ENCODE measurements at places on chromosomes 4 and X.
A peak's percentile ranks its signal among the peaks of the same experiment; 100 is the strongest.

- peak; percentile 2 for DNase-seq
Observed at GRCh38 chrX:93422693-93423092, 250.7 kb downstream of the NAP1L3 start.

DNA sequence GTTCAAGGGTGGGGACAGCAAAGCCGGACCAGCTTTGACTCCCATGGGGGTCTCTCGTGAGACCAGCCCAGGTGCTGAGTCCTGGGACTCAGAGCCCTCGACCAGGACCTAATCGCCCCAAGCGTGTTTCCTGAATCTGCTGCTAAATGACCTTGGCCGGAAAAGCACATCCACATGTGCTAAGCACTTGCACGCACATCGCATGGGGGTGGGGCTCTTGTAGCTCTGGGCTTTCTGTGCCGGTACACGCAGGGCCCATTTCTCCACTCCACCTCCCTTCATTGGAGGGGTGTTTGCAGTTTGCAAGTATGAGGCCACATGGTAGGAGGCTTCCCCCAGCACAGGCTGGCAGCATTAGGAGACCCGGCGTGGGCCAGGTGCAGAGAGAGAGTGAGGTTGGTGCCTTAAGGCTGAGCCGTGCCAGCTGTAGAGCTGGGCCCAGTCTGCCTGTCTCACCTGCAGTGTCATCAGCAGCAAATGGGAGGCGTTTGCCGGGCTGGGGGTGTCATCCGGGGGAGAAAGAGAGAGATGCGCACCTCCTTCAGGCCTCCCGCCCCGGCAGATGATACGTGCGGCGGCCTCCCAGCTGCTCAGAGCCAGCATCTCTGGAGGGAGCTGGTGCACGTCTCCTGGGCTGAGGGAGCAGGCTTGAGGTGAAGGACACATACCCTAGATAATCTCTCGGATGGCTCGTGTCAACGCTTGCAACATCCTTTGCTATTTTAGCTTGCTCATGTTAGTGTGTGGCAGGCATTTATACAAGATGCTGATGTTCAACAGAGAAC is 45.2 kb upstream of the CLCN4 start:
- DNase-seq = no peak

DNA sequence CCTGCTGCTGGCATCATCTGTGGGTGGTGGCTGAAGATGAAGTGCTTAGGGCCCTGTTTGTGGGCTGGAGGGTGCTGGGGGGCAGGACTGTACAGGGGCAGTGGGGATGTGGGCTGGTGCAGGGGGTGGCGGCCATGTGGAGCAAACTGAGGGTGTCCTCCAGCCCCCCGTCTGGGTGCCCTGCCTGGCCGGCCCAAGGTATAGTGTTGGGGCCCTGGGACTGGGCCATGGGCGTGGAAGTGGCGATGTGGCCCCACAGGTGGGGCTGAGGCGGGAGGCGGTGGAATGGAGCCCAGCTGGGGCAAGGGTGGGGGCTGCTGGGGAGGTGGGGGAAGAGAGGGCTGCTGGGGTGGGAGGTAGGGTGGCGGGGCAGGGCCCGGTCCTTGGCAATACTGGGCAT is 9.5 kb upstream of the KDM5C start:
- DNase-seq = no peak

GRCh38 chr4:147683188-147683591 is 773 bp downstream of the PRMT9 start:
- DNase-seq = no peak

DNA sequence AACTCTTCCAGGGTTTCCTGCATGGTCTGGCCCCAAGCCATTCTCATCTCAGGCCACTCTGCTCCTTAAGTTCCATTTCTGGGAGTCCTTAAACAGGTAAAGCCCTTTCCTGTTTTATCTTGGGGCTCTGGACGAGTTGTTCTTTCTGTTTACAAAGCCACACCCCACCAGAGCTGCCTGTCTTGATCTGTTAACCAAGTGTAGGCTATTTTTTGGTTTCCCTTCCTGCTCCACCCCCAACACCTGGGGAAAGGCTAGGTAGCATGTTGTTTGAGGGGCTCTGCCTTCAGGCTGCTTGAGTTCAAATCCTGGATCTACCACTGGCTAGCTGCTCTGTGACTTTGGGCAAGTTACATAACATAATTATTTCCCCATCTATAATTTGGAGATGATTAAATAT is 40.0 kb downstream of the ERVMER34-1 start:
- DNase-seq = no peak

- DNase-seq = no peak
Observed at GRCh38 chr4:99161373-99162099, 17.4 kb upstream of the ADH4 start.

DNA sequence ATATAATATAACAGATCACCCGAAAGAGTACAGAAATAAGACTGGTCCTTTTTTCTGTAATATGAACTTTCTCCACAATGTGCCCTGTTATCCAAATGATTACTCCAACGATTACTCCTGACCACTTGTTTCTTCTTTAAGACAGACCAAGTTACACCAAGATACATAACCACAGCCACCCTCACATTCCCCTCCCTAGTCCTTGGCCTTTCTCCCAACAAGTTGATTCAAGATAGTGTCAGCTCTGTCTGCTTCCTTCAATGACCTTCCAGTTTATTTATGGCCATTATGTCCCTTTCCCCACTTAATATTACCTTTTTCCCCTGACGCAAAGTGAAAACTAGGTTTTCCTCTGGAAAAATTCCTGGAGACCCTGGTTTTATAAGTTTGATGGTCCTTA is 397.2 kb downstream of the FAM47B start:
- DNase-seq = no peak

DNA sequence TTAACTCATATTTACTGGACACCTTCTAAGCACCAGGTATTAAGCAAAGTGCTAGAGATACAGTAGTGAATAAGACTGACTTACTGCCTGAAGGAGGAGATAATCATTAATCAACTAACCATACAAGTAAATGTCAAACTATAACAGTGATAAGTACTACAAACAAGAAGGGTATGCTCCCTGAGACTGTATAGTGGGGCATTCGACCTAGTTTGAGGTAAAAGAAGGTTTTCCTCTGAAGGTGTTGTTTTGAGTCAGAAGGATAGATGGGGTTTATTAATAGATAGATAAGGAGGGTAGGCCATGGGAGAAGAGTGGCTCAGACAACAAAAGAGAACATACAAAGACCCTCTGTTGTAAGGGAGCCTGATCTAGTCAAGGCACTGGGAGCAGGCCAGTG is 105.4 kb downstream of the DDIT4L start:
- DNase-seq = no peak

- no peak for DNase-seq
Observed at GRCh38 chrX:67328476-67328875, 215.3 kb upstream of the AR start.

DNA sequence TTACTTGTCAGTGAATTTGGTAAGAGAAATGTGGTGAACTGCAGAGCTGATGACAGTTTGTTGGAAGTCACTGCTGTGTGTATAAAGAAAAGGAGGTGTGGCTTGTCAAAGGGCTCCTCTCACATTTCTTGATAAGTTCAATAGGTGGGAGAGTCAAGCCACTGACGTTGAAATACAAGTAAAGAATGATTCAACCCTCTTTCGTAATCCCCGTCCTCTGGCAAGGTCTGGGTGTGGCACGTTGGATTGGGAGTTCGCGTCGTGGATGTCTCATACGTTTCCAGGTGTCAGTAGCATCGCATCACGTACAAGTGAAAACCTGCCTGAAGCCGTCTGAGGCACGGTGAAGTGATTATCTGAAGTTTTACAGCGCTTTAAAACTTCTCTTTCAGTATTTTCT is 76.4 kb downstream of the EGF start:
- no peak for DNase-seq

DNA sequence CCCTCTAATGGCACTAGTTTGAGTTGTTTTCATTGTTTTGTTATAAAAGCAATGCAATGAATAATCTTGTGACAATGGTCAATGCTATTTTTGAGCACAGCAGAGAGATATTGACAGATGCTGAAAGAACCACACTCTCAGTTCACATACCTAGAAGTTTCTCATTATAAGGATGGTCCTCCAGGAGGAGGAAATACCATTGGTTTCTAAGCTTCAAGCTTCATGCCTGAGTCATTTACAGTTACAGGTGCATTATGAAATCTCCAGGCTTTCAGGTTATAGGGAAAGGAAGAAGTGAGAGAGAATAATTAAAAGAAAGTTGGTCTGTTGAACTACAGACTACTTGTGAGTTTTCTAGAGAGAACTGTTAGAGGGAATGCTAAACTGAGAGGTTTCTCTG is 75.3 kb downstream of the PWWP3B start:
- DNase-seq = no peak

DNA sequence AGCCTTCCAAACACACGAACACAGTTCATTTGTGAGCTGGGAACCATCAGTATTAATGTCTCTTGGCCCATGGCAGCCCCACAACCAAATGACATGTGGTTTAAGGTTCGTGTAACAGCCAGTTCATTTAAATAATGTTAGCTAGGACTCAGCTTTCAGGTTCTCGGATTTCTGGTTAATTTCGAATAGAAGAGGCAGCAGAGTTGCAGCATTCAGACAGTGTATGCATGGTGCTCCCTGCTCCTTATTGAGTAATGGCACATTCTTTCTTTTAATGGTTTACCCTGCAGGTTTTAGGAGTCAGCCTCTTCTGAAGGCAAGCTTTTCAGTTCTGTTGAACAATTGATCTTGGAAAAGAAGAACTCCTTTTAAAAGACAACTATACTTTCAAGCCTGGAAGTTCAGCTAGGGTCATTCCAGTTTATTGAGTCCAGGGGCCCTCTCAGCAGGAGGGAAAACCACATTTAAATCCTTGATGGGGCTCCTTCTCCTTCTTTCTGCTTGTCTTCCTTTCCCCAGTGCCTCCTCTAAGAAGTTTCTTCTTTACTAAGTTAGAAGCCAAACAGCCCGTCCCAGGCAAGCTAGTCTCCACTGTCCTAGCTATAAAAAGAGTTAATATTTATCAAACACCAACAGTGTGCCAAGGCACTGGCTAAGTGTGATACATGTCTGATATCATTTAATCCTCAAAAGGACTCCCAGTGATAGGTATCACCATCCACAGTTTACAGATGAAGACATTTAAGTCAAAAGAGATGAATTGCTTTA is 5.0 kb upstream of the RNF175 start:
- no peak for DNase-seq

- no peak for DNase-seq
Observed at GRCh38 chr4:158810487-158811215, 41.8 kb downstream of the FNIP2 start.

DNA sequence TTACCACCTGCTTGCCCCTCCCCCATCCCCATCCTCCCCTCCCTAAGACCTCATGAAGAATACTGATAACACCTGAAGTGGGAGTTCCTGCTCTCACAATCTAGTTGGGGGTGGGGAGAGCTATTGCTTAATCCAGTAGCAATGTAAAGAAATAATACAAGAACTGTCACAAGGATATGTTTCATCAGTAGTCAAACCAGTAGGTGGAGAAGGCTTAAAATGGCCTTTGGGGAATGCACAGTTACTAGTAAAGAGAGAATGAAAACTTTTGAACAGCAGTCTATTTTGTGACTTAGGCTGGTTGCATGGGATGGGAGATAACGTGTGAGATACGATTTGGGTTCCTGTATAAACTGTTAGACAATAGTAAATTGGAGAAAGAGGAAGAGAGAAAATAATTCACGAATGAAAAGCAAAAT is 6.0 kb downstream of the GALNT7 start:
- DNase-seq = no peak

- DNase-seq = no peak
Observed at GRCh38 chr4:7206911-7207567, 14.7 kb downstream of the SORCS2 start.

- DNase-seq = no peak
Observed at GRCh38 chrX:111609206-111609605, 71.8 kb upstream of the ALG13 start.

DNA sequence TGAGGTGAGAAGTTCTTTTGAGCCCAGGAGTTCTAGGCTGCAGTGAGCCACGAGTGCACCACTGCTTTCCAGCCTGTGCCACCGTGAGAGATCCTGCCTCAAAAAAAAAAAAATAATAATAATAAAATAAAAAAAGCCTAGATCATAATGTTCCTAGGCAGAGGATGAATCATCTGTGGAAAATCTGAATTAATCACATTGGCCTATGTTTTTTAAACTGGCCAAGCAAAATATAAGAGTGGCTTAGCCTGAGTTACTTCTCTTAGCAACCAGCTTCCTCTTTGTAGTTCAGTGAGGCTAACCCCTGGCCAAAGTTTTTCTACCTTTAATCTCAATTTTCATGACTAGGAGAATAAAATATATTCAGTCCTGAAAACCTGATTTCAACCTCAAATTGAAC is 614.6 kb downstream of the PPP4R3C start:
- DNase-seq = no peak

GRCh38 chr4:129131343-129131742 is 35.4 kb downstream of the C4orf33 start:
- DNase-seq = no peak

- DNase-seq = no peak
Observed at GRCh38 chr4:25722964-25723363, 67.3 kb downstream of the SLC34A2 start.

GRCh38 chr4:21470535-21470934 is 478.0 kb downstream of the KCNIP4 start:
- no peak for DNase-seq

- no peak for DNase-seq
Observed at GRCh38 chrX:16852617-16853179, 17.5 kb downstream of the RBBP7 start.

DNA sequence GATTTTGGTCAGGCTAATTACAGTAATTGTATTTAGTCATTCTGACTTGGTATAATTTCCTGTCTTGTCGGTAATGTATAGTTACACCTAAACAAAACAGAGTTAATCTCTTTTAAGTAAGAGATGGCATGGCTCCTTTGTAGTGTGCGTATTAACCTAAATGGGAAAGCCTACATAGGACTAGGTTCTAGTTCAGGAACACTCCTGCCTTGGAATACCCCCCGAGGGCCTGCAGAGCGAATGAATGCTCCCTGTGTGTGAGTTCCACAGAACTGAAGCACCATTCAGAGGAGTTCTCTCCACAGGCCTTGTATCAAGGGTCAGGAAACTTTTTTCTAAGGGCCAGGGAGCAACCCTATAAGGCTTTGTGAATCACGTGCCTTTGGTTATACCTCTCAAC is 44.9 kb upstream of the STIM2 start:
- peak; percentile 14 for DNase-seq

- no peak for DNase-seq
Observed at GRCh38 chr4:108166038-108166437, 2.7 kb downstream of the LEF1 start.

GRCh38 chrX:124395145-124395880 is 49.0 kb downstream of the SH2D1A start:
- DNase-seq = no peak

- DNase-seq = no peak
Observed at GRCh38 chr4:178215763-178216162, 773.5 kb upstream of the AGA start.

All from NCI-H1436 (cell line).